RWPE2 (cell line): ENCODE measurements at places on chromosomes 13 and 19.

DNA sequence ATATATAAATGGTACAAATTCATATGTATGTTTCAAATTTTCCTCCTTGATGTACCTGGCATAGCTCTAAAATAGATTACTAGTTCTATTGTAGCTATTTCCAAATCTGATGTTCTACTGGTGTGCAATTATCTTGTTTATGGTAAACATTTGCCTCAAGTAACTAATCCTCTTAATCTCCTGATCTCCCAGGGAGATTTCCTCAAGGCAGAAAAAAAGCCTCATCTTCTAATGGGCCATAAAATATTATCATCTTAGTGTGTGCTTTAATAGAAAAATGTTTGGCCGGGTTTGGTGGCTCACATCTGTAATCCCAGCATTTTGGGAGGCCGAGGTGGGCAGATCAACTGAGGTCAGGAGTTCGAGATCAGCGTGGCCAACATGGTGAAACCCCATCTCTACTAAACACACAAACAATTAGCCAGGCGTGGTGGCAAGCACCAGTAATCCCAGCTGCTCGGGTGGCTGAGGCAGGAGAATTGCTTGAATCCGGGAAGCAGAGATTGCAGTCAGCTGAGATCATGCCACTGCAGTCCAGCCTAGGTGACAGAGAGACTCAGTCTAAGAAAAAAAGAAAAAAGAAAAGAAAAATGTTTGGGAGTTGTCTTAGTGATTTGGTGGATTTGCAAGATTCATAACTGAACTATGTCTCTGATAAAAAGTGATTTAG, 498.9 kb upstream of the SLITRK5 start:
- DNase-seq, result no peak

- no peak for DNase-seq
These were observed 175.2 kb downstream of the TDRD3 start for GRCh38 chr13:60572003-60572798.

- no peak for DNase-seq
These were observed 15.4 kb downstream of the AP1M1 start for GRCh38 chr19:16213076-16213475.

DNA sequence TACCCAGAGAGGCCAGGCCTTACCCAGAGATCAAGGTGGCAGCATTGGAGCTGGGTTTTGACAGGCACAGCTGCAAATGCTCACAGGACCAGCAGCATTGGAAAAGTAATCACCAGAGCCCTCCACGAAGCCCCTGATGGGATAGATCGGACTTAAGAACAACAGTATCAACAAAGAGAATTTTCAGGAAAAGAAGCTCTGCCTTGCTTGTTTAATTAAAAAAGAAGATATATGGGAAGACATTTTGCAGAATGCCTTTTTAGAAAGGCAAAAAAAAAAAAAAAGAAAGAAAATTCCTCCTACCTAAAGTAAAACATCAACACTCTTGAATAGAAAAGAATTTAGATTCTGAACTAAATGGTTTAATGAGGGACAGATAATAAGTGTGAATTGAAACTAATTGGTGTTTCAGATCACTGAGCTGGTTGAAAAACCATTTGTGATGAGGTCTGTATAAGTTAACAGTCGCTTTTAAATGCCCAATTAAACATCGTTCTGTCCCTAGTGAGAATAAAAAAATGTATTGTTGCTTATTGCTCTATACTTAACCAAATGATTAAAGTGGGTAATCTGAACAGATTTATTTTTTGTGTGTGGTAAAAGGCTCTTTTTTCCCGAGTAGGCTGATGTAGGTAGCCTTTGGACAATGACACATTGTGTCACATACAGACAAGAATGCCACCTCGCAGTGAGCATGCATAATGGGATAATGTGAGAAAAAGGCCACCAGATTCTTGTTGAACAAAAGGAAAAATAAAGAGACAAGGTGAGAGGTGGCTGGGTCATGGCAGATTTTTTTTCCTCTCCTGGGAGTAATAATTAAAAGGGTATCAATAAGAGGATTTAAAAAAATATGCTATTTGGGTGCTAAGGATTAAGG, 93.0 kb upstream of the ARGLU1 start:
- no peak for DNase-seq

DNA sequence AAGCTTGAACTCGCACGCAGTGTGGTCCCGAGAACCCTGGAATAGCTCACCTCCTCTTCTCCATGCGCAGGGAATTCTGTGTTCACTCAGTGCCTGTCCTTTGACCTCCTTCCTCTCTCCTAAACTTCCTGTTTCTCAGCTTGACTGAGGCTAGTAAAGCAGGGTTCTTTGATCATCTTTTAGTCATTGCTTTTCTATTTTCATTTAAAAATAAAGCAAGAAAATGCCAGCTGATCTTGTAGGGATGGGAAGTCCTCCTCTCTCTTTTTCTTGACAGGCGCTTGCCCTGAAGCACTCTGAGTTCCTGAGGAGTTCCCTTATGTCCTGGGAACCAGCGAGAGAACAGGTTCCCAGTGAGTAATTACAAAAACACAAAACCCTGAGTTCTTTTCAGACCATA, 62.8 kb downstream of the ARHGEF7 start:
- DNase-seq, result no peak

- no peak for DNase-seq
These were observed 14.0 kb upstream of the RAB20 start for GRCh38 chr13:110575322-110576069.

DNA sequence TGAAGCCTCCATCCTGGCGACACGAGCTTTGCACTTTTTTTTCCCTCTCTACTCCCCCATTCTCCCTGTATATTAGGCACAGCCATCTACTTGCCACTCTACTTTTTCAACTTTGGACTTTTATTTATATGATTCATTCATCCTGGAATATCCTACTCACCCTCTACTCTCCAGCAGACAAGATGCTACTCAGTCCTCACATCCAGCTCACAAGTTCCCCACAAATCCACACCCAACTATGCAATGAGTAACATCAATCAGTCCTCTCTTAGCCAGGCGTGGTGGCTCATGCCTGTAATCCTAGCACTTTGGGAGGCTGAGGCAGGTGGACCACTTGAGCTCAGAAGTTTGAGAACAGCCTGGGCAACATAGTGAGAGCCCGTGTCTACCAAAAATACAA, 23.9 kb upstream of the URAD start:
- no peak for DNase-seq

GRCh38 chr13:66840621-66841020, 389.5 kb downstream of the PCDH9 start:
- no peak for DNase-seq

GRCh38 chr19:39864118-39864517, 17.9 kb upstream of the FBL start:
- no peak for DNase-seq

DNA sequence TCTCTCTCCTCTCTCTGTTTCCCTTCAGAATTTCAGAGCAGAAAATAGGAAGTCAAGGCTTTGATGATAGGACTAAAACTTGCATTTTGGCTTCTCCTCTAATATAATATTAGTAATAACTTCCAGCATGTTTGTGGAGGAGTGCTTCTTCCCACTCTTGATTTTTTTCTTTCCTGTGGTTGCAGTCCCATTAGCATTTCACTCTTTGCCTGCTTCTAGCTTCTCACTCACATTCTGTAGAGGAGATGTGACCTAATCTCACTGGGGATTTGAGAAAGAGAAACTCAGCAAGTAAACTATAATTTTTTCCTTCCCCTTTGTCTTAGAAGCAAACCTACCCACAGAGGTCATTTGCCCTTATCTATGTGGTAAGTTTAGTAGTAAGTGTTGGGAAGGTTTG, 169.4 kb upstream of the HTR2A start:
- DNase-seq, result no peak

DNA sequence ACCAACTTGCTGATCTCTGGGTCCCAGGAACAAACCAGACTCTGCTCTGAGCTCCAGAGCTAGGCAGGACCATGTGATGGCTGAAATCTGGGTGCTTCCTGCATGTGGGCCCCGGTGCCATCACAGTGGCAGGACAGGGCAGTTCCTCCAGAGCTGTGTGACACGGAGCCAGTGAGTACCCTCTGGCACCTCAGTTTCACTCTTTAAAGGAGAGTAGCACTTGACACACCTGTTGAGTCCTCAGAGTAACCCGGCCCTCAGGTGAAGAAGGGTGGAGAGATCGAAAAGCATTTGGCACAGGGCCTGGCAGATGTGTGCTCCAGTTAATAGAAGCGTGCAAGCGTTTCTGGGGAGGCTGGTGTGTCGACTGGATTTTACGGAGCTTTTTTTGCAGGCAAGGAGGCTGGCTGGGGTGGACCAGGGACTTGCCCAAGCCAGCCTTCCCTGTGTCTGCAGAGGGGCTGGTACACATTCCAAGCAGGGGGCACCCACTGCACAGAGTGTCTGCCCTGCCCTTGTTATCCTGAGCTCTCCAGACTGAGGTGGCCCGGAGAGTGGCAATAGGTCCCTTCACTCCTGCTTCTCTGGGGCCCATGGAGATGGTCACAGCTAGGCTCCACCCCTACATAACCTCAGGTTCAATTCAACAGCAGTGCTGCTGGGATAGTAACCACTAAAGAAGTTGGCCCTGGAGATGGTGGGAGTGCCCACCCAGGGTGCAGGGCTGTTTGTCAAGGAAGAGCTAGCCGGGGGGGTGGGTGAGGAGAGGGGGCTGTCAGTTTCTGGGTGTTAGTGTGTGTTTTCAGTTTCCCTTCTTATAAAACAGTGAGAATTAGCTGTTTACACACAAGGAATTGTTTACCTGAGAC, 8.3 kb downstream of the RPS19 start:
- no peak for DNase-seq

DNA sequence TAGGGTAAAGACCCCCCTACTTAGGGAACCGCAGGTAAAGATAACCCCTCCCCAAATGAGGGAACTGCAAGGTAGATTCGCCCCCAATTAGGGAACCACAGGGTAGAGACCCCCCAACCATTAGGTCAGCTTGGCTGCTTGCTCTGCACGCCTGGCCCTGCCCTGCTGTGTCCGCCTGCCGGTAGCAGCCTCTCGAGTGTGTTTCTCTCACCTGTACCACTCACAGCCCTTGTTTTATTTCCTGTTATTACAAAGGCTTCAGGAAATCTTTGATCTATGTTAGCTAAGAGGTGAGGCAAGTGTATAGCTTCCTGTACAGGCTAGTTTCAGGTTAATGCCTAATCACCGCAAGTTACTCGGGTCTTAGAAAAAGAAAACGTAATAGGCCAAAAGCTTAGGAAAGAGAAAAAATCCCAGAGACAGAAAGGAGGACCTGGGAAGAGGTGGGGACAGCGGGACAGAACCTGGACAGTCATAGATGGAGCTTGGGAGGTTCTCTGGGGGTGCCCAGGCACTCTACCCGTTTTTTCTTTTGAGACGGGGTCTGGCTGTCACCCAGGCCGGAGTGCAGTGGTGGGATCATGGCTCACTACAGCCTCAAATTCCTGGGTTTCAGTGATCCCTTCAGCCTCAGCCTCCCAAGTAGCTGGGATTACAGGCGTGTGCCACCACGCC, 23.1 kb upstream of the EIF3G start:
- no peak for DNase-seq

DNA sequence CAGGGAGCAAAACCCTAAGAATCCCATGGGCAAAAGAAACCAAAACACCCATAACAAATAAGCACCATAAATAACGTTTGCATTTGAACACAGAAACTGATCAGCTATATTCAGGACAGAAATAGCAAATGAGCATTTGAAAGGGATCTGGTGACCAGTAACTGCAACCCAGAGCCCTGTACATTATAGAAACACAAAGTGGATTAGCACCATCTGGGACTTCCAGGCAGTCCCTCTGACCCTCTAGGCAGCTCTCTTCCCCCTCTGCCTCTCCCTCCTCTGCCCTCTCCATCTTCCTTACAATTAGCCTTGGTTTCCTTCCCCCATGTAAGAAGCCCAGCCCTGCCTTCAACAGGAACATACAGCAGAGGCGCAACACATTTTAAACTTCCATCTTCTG, 215.0 kb downstream of the DCLK1 start:
- DNase-seq, result no peak

- no peak for DNase-seq
These were observed 3.5 kb upstream of the OBI1 start for GRCh38 chr13:78662467-78662866.

- no peak for DNase-seq
These were observed 108.5 kb downstream of the STK24 start for GRCh38 chr13:98468361-98468760.

DNA sequence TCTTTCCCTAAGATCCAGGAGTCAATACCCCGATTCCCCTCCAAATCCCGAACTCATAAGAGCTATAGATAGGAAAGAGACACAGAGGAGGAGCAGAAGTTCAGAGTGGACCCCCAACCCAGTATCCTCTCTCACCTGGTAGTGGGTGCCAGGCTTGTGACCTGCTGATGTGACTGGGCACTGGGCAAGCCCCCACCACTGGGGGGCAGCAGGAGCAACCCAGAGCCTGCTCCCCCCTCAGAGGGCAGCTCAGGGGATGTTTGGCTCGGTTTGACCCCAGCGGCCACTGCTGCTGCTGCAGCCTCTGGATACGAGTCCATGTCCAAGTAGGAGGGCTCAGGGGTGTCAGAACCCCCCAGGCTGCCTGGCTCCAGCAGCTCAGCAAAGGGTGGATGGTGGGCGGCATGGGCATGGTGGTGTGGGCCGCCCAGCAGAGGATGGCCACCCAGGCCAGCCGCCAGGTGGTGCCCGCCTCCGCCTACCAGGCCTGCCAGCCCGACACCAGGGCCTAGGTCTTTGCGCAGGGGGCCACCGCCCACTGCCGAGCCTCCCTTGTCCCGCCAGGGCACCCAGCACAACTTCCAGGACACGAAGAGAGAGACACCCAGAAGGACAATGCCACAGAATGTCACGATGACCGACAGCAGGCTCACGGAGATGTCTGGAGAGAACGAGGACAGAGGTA, 7.4 kb downstream of the SYT3 start:
- no peak for DNase-seq

DNA sequence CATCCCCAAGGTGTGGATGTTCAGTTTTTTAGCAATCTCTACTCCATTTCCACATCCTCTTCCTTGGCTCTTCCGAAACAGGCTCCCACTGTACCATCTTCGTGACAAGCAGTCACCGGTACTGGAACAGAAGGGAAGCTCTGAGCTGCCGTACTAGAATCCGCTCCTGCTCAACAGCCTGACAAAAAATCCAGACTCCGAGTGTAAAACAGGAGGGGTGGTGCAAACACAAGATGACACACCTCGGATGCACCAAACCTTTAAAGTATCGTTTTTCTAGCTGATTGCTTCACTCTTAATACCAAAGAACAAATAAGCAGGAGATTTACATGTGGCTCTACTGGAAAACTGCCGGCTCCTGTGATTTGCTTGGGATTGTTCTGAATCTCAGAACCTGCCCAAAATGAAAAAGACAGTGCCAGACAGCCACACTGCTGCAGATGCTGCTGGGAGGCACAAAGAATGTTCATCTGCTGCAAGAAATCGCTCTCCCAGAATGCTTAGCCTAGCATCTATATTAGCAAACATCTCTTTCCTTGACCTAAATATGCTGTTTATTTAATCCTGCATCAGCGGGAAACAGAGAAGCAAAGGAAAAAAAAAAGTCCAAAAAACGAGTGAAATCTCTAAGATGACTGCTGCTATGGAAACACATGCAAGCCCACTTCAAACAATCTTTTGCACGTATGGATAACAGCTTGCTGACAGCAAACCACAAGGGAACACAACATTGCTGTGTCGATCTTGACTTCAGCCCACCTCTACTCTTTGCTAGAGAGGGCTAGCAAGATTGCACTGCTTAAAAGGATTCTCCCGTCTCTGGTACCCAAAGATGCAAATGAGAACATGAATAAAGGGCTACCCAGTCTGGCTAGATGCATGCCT, 38.0 kb upstream of the DOCK9 start:
- DNase-seq, result no peak
